Activated CD4-positive, CD25-positive, alpha-beta regulatory T cell treated with anti-CD3 and anti-CD28 coated beads, Interleukin-2, amount 50 U/mL, for 24 hours (primary cell): ENCODE measurements at places on chromosomes 6 and 20.
A peak's percentile ranks its signal among the peaks of the same experiment; 100 is the strongest.

- no peak for ATAC-seq
Measured at GRCh38 chr20:12166053-12166717, 248.5 kb downstream of the BTBD3 start.

- ATAC-seq = no peak
Measured at GRCh38 chr20:34675993-34676641, 775 bp downstream of the PIGU start.

- ATAC-seq = peak; percentile 84
Measured at GRCh38 chr6:166760288-166760687, 133.2 kb upstream of the RPS6KA2 start.

GRCh38 chr20:59001068-59001448, 6.0 kb downstream of the CTSZ start:
- ATAC-seq = no peak

DNA sequence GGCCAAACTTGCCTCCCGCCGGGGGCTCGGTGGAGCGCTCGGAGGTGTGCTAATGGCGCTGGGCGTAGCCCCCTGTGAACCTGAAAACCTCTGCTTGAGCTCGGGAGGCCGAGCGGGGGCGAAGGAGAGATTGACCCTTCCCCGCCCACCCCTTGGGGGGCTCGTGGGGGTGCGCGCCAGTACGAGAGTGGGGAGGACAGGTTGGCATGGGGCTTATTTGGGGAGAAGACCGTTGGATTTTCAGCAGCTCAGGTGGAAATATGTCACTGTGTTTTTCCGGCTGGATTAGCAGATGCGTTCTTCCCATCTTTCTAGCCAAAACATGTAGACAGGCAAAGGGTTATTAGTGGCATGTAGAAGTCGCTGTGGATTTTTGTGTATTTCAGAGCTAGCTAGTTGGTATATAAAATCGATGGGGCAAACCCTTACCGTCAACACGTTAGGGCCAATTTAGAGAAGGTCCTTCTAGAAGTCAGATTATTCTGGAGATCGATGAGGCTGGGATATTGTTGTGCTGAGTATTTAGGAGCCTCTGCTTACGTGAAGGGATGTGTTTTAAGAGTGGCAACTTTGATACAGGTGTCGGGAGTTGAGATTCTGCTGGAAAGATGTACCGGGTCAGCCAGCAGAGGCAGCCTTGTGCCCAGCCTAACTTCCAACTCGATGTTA, 525 bp downstream of the NCOA7 start:
- peak; percentile 15 for ATAC-seq

DNA sequence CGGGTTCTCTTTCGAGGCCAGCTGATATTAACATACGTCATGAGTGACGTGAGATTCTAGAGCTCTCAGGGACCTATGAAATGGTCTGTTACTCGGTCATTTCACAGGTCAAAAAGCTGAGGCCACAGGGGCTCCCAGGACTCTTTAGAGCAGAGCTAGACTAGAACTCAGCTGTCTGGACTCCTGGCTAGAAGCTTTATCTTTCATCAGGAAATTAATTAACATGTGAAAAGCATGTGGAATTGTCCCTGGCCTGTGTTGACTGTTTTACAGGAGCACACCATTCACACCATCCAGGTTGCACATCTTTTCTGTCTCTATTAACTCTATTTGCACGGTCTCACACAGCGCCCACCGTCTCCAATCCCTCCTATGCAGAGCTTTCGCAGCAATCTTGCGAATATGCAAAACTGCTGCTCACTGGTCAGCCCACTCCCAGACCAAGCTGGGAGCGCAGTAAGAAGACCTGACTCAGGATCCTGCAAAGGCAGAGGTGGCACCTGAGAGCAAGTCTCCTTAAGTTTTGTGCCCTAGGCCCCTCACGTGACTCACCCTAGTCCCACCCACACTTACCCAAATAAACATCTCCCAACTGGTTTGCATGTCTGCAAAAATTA, 522.5 kb downstream of the CD83 start:
- no peak for ATAC-seq

GRCh38 chr20:6341491-6341890, 218.7 kb upstream of the FERMT1 start:
- no peak for ATAC-seq

- no peak for ATAC-seq
Measured at GRCh38 chr6:153058291-153058690, 55.8 kb upstream of the MTRF1L start.

GRCh38 chr6:32685603-32686002, 19.1 kb upstream of the HLA-DQB1 start:
- ATAC-seq = peak; percentile 87

- no peak for ATAC-seq
Measured at GRCh38 chr6:154304191-154304590, 52.4 kb downstream of the IPCEF1 start.

DNA sequence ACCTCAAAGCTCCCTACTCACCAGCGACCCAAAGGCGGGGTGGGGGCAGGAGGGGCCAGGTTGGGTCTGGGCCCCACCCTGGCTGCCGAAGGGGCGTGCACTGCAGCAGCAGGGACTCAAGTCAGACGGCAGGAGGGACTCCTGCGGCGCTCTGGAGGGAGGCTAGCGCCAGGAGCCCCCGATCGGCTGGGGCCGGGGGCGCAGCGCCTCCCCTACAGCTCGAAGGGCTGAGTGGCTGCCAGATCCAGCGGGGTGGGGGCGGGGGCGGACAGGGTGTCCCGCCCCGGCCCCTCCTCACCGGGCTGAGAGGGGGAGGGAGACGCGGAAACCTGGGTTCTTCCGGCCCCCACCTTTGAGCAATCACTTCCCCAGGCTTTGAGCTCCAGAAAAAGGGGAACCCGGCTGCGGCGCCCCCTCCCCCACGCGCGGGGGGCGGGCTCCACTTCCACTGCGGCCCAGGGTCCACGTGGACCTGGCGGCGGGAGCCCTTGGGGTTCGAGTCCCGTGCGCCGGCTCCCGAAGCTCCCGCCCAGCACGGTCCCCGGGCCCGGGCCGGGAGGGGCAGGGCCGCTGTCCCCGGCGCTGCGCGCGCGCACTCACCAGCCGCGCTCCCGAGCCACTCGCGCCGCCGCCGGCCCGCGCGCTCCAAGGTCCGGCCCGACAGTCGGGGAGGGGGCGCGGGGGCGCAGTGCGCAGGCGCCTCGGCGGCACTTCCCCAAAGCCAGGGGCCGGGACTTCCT, at the start of gene RGS19:
RGS19 (minus strand) TSS at position 246 of the 740 bp plus-strand sequence. CDS start 2,632 bp downstream, outside the sequence.
- peak; percentile 45 for ATAC-seq

DNA sequence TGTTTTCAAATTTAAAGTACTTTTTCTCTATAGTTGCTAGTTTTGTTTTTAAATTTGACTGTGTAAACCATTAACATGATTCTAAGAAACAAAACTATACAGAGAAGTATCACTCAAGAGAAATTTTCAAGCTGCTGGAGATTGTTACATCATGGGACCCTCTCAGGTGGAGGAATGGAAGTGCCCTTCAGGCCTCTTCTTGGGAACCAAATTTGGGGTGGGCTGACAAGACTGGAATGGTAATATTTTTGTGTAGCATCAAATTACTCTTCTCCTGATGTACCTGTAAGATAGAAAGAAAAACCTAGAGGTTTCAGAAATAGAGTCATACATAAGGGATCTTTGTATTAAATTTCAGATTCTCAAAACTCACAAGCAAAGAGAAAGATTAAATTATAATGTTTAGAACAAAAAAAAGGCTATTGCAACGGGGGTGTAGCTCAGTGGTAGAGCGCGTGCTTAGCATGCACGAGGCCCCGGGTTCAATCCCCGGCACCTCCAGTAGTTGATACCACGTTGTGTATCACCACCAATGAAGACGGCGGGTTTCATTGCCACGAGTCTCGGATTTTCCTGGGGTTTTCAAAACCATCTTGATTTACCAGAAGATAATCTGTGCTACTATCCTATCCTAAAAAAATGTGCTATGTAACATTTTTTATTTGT, 193.7 kb downstream of the GPX5 start:
- ATAC-seq = no peak
